ENCODE measurements at places on chromosomes 16 and 17. TPM values are rescaled to one million over a fixed set of nuclear protein-coding genes. Genes with fewer than 3 reads are reported as not detected.

ELMO3 gene
- total RNA-seq, result 39.6 TPM

NDE1 gene
- 62.1 TPM for total RNA-seq

CBX2 gene
- 3.9 TPM for total RNA-seq

RECQL5 gene
- 22.9 TPM for total RNA-seq

CLDN9 gene
- not detected for total RNA-seq

VPS35 gene
- total RNA-seq, result 98.1 TPM

ICAM2 gene
- total RNA-seq, result not detected

TP53TG3B gene
- total RNA-seq, result not detected

ITPRIPL2 gene
- total RNA-seq, result 19.8 TPM

USP43 gene
- total RNA-seq, result 8.7 TPM

CRHR1 gene
- not detected for total RNA-seq

TOP3A gene
- 19.9 TPM for total RNA-seq

ZNHIT3 gene
- 38.6 TPM for total RNA-seq

RNF222 gene
- total RNA-seq, result 1.4 TPM

P2RX5 gene
- 0.35 TPM for total RNA-seq

KRT12 gene
- total RNA-seq, result not detected

RNF157 gene
- 0.07 TPM for total RNA-seq

GLTPD2 gene
- total RNA-seq, result not detected

SLC7A6OS gene
- total RNA-seq, result 9.2 TPM

RHBDL3 gene
- not detected for total RNA-seq

SBK1 gene
- 0.09 TPM for total RNA-seq

SAMD14 gene
- not detected for total RNA-seq

PKD1 gene
- 71.5 TPM for total RNA-seq

KCTD13 gene
- 9.0 TPM for total RNA-seq

PYY gene
- total RNA-seq, result not detected

CTRB2 gene
- not detected for total RNA-seq

SMIM22 gene
- total RNA-seq, result 5.2 TPM

CD300LB gene
- total RNA-seq, result not detected

SF3B3 gene
- total RNA-seq, result 77.9 TPM

FBXL16 gene
- total RNA-seq, result 1.8 TPM

KRT15 gene
- total RNA-seq, result 292 TPM

ZNF768 gene
- 31.6 TPM for total RNA-seq

HBQ1 gene
- 7.9 TPM for total RNA-seq

C17orf58 gene
- 10.3 TPM for total RNA-seq

CCL15 gene
- total RNA-seq, result not detected

ASPA gene
- total RNA-seq, result not detected

NPIPA5 gene
- total RNA-seq, result not detected

CIBAR2 gene
- total RNA-seq, result not detected

KRTAP1-1 gene
- total RNA-seq, result not detected

KRT25 gene
- total RNA-seq, result not detected

EVI2B gene
- total RNA-seq, result 0.14 TPM

DNAH3 gene
- total RNA-seq, result 0.56 TPM

PIGS gene
- 55.8 TPM for total RNA-seq

ITGAX gene
- total RNA-seq, result not detected

HNF1B gene
- total RNA-seq, result 0.21 TPM

KRTAP9-4 gene
- total RNA-seq, result not detected

HSD17B1 gene
- total RNA-seq, result 5.7 TPM

SMTNL2 gene
- not detected for total RNA-seq

KIF2B gene
- not detected for total RNA-seq

NSMCE1 gene
- 69.4 TPM for total RNA-seq

Measured in airway epithelial cell (primary cell).